Type B pancreatic cell (in vitro differentiated cells): ENCODE measurements at places on chromosomes 5 and 9. TPM values are rescaled to one million over a fixed set of nuclear protein-coding genes. Genes with fewer than 3 reads are reported as not detected.

DNA sequence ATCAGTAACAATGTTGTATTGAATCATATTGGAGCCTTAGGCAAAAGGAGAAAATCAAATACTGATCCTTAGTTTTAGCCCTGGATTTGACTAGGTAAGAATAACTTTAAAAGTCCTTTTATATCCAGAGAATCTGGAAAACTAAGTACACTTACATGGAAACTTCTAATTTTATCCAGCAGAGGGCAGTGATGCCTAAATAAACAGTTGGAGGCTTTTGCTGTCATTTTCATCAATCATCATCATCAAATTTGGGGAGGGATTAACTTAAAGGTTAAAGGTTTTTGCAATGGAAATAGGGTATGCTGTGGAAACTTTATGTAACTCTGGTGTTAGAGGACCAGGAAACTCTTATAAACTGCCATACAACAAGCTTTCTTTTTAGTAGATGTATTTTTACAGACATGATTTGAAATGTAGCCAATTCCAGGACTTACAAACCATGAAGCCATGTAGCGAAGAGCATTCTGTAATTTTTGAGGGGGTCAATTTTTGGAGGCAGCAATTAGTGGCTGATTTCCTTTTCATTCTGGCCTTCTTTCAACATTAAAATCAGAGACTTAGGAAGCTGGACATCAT is 112.7 kb downstream of the OSTF1 start:
- DNase-seq, result no peak

- DNase-seq, result no peak
Observed at GRCh38 chr5:141757402-141757801, 75.4 kb upstream of the ARAP3 start.

DNA sequence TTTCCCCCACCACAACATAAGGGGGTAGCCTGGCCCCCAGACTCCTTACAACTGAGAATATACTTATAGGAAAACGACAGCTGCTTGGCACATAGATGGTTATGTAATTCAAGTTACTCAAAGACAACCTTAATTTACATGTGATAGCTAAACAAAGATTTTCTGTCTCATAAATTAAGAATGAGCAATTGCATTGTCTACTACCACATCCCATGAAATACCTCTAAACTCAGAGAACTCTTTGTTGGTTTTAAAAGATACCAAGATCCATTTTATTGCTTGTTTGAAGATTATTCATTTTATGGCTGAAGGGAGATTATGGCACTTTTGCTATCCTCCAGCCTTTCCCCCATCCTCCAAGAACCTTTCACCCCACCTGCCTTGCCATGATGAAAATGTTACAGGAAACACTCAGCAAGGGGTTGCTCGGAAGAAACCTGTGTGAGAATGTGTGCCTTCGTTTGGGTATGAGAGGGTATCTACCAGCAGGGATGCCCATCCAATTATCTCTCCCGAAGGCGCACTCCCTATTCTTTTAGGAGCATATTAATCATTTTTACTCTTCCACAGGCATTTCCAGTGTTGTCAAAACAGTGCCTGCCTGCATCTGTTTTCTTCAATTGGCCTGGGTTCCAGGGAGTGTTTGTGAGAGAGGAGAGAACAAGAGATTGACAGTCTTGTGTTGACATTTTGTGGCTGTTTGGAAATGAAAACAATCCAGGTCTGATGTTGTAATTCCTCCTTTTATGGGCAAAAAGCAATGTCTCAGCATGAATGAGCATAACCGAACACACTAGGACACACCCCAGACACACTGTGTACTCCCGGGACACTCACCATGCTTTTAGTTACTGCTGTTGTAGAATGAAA is 208.0 kb upstream of the ANKRD55 start:
- DNase-seq, result no peak

DNA sequence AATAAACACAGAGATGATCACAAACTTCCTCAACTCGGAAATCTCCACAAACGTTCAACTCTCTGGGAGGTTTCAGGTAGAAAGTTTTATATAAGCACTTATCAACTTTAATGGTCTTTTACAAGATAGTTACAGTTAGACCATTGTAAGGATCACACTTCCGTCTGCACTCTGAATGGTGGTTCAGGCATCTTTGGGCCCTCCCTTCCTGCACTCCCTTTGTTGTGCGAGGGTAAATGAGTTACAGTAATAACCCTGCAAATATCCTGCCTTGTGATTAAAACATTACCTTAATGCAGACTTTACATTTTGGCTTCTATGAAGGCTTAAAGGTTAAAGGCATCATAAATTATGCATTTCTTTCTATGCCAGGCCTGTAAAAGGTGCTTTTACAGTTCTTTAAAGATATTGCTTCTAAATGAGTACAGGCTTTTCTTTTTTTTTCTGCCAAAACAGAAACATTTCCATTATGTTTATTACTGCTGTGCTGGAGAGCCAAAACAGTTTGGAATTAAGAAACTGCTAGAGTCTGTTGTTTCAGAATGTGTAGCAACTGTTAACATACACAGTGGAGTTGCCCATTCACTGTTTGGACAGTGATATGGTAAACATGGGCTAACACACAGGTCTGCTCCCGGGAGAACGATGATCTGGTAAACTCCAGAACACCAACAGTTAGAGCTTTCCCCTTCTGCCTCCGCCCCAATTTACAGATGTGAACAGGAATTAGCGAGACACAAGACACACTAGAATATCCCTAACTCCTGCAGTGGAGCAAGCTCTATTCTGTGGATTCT is 1.1 kb downstream of the PRUNE2 start:
- DNase-seq, result no peak

DNA sequence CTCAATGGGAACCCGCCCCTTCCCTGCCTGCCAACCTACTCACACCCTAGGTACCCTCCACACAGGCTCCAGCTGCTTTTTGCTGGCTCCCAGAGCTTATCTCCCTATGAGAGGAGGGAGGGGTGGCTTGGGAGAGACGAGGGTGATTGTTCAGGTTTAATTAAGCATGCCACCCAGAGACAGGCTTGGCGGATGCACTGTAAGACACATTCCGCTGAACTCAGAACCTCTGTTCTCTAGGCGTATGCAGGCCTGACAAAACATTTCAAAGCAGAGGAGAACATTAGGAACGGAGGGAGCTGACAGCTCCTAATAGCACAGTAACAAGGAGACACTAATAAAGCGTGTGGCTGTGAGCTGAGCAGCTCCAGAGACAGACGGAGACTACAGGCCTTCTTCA is 80.1 kb downstream of the TRIM32 start:
- no peak for DNase-seq

GRCh38 chr5:80928073-80928472 is 32.1 kb upstream of the RASGRF2 start:
- no peak for DNase-seq

DNA sequence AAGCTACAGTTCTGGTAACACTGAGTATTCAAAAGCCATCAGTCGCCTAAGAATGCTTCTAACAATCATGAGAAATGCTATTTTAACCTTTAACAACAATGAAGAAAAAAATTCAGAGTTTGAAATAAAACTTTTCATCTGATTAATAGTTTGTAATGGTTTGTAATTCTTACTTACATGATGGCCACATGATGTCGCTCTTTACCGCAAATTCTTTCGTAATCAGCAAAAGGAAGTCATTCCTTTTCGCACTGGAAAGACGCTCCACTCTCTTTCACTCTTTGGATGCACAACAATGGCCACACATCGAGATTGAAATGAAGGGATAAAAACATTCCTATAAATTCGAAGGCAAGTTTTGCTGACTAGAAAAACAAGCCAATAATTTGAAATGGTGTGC is at the start of gene PCDHA7:
Gene PCDHA7, plus strand, starts transcription at position 277 of the 400 bp plus-strand sequence. Its CDS starts 115 bp downstream, at position 392.
- no peak for DNase-seq

DNA sequence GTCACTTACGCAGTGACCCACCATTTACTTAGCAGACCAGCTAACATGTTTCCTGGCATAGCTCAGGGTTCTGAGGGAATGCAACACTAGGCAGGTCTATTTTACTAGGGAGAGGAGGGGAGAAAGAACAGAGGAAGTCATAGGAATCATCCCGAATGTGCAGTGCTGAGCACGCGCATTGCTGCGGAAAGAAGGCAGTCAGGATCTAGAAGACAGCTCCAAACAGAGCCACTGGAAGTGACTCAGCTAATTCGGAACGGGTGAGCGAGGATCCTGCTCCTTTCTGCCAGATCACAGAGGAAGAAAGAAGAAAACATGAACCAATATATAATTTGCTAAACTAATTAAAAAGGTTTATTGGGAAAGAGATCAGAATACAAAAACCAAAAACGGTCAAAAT is 339.8 kb downstream of the EFNA5 start:
- DNase-seq, result no peak

- DNase-seq, result no peak
Observed at GRCh38 chr9:113591899-113592625, 128.5 kb downstream of the RGS3 start.

GRCh38 chr9:105975886-105976645 is 281.7 kb downstream of the TMEM38B start:
- DNase-seq, result no peak

DNA sequence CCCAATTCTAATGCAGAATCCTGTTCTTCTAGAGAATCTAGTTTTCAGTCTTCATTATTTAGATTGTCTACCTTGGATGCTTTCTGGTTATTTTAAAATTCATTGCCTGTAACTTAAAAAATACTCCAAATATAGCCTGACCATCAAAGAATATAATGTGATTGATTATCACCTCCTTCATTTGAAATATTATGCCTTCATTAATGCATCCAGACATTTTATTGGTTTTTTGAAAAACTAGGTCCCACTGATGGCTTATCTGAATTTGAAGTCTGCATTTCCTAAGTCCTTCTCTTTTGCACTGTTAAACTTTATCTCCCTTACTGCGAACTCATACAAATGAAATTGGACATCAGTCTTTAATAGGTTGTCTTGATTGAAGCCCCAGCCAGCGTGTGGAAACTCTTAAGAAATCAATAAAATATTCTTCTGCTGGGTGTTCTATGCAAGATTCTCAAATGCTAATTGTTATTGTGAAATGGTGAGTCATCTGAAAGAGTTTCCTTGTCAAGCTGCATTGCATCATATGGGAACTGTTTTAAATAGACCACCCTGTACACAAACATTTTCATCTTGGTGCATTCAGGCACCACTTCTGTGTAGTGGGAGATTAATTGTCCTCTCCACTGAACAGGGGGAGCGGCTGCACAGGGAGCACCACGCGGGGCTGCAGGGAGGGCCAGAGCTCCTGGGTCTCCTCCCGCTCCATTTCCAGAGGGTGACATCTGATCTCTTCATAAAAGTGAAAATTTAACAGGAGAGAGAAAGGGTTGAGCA is 92.3 kb upstream of the FANCC start:
- no peak for DNase-seq

GRCh38 chr5:50730336-50730735 is 63.9 kb downstream of the PARP8 start:
- DNase-seq, result no peak

DNA sequence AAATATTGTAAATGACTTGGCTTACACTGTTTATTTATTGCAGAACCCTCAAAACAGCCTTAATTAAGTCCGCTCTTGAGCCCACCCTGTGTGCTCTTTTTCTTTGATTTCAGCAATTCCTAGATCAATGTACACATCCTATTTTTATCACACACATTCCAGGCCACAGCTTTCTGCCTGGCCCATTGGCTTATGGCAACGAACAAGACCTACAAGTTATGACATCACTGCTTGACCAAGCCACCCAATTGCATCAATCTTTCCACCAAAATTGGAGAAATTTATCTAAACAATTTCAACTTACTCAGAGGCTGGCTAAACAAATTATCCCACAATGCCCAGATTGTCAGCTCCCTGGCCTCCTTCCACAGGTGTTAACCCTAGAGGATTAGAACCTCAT is 158.4 kb downstream of the CPLANE1 start:
- no peak for DNase-seq

- no peak for DNase-seq
Observed at GRCh38 chr9:495739-496138, 281.1 kb downstream of the DOCK8 start.

DNA sequence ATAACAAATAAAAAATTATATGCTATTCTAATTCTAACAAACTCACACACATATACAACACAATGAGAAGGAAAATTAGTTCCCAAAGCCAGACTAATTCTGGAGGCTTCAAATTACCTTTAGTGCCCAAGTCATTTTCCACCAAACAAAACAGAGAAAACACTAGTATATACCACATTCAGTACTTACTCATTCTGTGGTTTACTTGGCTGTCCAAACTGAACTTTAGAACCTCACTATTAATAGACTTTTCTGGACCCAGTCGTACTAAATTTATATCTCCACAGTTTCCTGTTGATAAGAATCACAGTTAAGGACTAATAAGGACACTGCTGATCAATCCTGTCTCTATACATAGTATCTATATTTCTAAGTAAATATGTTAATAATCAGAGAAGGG is 66.4 kb downstream of the SETX start:
- DNase-seq, result no peak

DNA sequence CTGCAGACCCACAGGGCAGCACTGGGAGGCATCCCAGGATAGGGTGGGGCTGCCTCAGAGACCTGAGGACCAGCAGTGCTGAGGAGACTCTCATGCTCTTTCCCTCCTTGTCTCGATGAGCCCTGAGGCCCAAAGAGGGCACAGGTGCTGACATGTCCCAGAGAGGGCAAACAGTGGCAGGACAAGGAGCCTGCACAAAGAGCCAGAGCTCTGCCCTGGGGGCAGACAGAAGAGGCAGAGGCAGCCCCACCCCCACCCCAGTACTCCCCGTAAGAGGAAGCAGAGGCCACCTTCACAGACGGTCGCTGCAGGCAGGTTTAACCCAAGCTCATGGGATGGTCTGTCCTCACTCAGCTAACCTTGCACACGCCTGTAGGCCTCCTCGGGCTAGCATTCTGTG is 29.4 kb upstream of the TTLL11 start:
- no peak for DNase-seq

Gene GPR150
- total RNA-seq, result not detected in 2 replicates

Gene FABP6
- total RNA-seq, result 0.85 and 6.3 TPM in 2 replicates

Gene BNC2
- 7.6 and 80.9 TPM in 2 replicates for total RNA-seq

Gene OR1L4
- total RNA-seq, result not detected in 2 replicates
